Spleen (tissue), 13 donors: ENCODE measurements at places on chromosomes 3 and 15. TPM values are rescaled to one million over a fixed set of nuclear protein-coding genes. Genes with fewer than 3 reads are reported as not detected.

GRCh38 chr3:141859651-141860050 lies 16.8 kb upstream of the ATP1B3 start:
- DNase-seq: no peak

Gene ATP13A5
- total RNA-seq: not detected

Gene ATP10A
- 2.6 TPM for total RNA-seq

DNA sequence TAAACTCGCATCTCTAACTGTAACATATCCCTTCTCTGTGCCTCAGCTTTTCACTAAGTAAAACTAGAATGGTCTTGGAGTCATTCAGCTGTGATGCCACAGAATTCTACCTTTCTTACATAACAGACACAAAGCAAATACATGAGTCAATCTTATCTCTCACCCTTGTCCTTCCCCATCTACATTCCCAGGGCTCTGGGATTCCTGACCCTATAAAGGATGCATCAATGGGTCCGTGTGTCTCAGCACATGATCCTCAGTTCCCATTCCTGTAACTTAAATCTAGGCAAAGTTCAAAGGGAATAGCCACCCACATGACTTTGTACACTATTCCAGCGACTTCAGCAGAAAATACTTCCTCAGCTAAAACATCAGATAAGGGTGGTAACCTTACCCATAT lies 11.8 kb upstream of the ARL8B start:
- no peak for DNase-seq

Gene STRA6
- 1.3 TPM for total RNA-seq

Gene CYP1A2
- total RNA-seq: not detected

Gene ZIC4
- total RNA-seq: not detected

Gene SUMF1
- 23.6 TPM for total RNA-seq

DNA sequence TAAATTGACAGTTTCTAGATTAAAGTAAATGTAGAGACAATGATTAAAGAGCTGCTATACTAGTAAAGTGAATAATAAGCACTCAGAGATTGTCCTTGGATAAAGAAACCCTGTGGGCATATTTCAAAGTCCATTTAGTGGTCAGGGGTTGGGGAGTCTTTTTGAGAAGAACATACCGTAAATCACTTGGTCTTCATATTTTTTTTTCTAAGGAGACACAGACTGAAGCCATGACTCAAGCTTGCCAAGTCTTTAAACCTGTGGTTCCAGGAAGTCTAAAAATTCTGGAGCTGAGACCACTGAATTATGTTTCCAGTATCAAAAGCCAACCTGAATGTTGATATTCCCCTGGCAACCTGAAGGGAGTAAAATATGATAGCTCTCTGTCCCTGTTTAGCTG lies 171.0 kb downstream of the TPRG1 start:
- DNase-seq: no peak

GRCh38 chr15:34783431-34783830 lies 11.9 kb downstream of the ACTC1 start:
- no peak for DNase-seq

DNA sequence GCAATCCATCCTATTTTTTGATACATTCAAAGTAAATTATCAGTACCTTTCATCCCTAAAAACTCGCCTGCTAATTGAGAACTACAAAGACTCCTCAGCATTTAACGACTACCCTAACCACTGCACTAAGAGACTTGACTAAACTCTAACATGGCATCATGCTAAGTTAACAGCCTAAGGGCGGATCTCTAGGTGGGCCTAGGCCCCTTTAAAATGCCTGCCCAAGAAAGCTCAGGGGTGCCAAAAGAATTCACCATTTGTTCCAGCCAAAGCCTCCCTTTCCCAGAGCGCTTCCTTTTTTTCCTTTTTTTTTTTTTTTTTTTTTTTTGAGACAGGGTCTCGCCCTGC lies 568 bp upstream of the NEK4 start:
- DNase-seq: no peak

Gene TF
- 2.3 TPM for total RNA-seq

DNA sequence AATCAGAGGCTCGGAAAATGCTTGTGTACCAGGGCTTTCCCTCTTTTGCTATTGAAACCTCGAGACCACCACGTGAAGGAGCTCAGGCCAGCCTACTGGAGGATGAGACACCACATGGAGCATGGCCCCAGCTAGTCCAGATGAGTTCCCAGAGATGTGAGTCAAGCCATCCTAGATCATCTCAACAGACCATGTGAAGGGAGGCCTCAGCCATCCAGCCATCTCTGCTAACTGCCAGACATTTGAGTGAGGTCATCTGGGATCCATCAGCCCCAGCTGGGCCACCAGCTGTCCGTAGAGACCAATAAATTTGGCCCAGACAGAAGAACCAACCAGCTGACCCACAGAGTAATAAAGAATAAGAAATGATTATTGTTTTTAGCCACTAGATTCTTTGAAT lies 62.8 kb upstream of the PROK2 start:
- no peak for DNase-seq

GRCh38 chr3:137709011-137709601 lies 55.0 kb upstream of the SOX14 start:
- no peak for DNase-seq

GRCh38 chr3:184154885-184155643 lies at the start of gene DVL3:
DVL3 (plus strand) TSS chr3:184155377; CDS start chr3:184155636, 259 bp downstream.
- DNase-seq: peak; percentile 93

GRCh38 chr15:90987561-90988141 lies 6.7 kb downstream of the PRC1 start:
- no peak for DNase-seq

- no peak for DNase-seq
These were observed 305.6 kb upstream of the SEMA6D start for GRCh38 chr15:47411733-47412132.

Gene SEMA5B
- total RNA-seq: 0.56 TPM

Gene FAM43A
- total RNA-seq: 67.4 TPM

Gene NFKBIZ
- total RNA-seq: 59.4 TPM

GRCh38 chr3:138740072-138740471 lies 94.7 kb downstream of the PIK3CB start:
- no peak for DNase-seq

DNA sequence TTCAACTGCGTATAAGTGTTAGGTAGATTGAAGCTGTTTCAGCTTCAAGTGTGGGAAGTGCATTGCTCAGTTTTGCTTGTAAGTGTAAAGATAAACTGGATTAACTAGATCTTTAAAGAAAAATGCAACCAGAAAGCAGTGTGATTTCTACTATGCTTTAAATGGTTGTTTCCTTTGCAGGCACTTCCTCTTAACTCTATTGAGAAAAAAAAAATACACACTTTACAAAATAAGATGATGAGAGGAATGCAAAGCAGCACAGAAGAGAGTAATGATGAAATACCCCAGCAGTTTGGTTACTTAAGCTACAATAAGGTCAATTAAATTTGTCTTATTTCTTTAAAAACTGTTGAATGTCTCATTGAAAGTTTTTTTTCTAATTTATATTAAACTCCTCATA lies 40.8 kb downstream of the DPH6 start:
- no peak for DNase-seq

GRCh38 chr3:150610785-150611184 lies 7.7 kb downstream of the SELENOT start:
- DNase-seq: no peak

DNA sequence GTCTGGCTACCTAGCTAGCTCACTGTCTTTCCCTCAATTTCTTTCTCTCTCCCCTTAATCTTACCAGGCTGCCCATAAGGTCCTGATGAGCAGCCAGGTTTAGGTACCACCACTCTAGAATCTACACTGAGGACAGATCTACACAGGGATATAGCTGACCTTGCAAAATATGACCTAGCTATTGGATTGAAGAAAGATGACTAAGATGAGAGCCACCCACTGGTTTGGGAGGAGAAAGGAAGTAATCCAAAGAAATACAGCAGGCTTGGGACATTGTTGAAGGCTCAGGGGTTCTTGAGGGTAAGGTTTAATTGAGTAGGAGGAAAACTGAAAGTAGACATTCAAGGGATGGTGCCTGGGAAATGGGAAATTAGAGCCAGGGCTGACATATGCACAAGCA lies 142.0 kb upstream of the TMC3 start:
- DNase-seq: no peak

Gene CPEB1
- 0.69 TPM for total RNA-seq

- peak; percentile 95 for DNase-seq
These were observed 199.5 kb downstream of the GOLGA6L6 start for GRCh38 chr15:20341901-20342600.

Gene CHRFAM7A
- 13.3 TPM for total RNA-seq

GRCh38 chr3:47475029-47475569 lies 642 bp downstream of the SCAP start:
- peak; percentile 49 for DNase-seq

DNA sequence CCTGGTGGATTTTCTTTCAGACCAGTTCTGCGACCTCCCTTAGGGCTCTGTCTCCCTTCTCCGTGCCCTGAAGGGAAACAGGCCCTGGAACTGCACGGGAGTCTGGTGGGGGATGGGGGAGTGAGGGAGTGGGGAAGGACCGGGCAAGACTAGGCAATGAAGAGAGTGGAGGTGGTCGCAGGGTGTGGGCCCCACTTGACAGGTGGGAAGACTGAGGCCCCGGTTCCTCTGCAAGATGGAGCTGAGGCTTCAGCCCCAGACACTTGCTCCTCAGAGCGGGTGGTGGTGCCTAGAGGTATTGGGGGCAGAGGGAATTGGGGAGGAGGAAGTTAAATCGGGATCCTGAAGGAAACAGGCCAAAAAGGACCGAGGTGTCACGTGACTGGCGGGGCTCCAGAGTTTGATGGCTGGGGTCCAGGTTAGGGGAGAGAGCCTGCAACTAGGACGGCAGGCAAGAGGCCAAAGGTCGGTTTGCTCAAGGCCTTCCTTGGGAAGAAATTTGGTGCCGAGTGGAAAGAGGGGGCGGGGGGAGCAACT lies 597 bp upstream of the CAMK1 start:
- no peak for DNase-seq

- peak; percentile 79 for DNase-seq
These were observed 42.9 kb downstream of the LARP6 start for GRCh38 chr15:70810916-70811578.

GRCh38 chr3:139281096-139281495 lies 62.7 kb upstream of the MRPS22 start:
- DNase-seq: no peak

DNA sequence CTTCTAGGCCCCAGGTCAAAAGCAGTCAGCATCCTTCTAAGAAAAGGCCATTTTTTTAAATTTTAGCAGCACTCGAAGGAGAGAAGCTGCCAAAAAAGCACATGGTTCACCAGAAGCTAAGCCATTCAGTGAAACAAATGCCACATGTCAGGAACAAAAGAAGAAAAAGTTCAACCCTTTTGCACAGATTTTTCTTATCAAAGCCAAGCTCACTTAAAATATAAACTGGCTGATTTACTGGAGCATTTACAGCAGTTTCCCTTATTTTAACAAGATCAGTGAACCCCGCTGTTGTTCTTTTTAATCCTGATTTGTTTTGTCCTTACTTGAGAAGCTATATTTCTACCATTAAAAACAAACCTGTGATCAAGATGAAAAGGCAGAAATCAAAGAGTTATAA lies 46.5 kb upstream of the SYNPR start:
- no peak for DNase-seq

GRCh38 chr15:23736033-23736673 lies 49.0 kb upstream of the NDN start:
- DNase-seq: no peak

Gene IL12A
- total RNA-seq: 1.9 TPM

Gene SLC4A7
- total RNA-seq: 41.3 TPM

Gene CYP11A1
- 8.7 TPM for total RNA-seq

Gene SLCO3A1
- total RNA-seq: 79.5 TPM

GRCh38 chr3:132964266-132964665 lies 73.9 kb upstream of the TMEM108 start:
- no peak for DNase-seq

- DNase-seq: no peak
These were observed 82.5 kb downstream of the DCLK3 start for GRCh38 chr3:36681867-36682266.

GRCh38 chr3:20055020-20055775 lies 15.0 kb downstream of the KAT2B start:
- DNase-seq: no peak

Gene APOD
- total RNA-seq: 4.2 TPM

DNA sequence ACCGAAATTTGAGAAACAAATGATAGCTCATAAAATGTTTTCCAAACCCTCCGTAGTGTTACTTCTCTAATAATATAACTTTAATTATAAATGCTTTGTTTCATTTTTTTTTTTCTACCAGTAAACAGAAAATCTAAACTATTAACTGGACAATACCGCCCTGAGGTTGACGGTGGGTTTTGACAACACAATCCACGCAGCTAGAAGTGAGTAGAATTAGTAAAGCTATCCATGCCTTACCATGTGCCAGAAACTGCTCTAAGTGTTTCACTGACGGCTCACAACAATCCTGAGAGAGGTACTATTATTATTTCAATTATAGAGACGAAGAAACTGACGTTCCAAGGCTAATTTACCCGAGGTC lies 410 bp downstream of the NDUFAF1 start:
- DNase-seq: no peak

GRCh38 chr3:125001557-125002413 lies 54.0 kb downstream of the HEG1 start:
- DNase-seq: no peak
